ENCODE measurements at places on chromosomes 1 and 21.

DNA sequence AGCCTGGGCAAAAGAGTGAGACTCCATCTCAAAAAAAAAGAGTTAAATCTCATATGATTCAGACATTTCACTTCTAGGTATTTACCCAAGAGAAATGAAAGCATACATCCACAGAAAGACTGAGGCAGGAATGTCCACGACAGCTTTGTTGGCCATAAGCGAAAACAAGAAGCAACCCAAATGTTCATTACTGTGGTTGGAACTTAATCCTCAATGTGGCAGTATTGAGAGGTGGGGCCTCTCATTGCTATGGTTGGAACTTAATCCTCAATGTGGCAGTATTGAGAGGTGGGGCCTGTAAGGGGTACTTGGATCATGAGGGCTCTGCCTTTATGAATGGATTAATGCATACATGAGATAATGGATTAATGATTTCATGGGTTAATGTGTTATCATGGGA is 15.2 kb downstream of the C21orf58 start:
- DNase-seq, result no peak

DNA sequence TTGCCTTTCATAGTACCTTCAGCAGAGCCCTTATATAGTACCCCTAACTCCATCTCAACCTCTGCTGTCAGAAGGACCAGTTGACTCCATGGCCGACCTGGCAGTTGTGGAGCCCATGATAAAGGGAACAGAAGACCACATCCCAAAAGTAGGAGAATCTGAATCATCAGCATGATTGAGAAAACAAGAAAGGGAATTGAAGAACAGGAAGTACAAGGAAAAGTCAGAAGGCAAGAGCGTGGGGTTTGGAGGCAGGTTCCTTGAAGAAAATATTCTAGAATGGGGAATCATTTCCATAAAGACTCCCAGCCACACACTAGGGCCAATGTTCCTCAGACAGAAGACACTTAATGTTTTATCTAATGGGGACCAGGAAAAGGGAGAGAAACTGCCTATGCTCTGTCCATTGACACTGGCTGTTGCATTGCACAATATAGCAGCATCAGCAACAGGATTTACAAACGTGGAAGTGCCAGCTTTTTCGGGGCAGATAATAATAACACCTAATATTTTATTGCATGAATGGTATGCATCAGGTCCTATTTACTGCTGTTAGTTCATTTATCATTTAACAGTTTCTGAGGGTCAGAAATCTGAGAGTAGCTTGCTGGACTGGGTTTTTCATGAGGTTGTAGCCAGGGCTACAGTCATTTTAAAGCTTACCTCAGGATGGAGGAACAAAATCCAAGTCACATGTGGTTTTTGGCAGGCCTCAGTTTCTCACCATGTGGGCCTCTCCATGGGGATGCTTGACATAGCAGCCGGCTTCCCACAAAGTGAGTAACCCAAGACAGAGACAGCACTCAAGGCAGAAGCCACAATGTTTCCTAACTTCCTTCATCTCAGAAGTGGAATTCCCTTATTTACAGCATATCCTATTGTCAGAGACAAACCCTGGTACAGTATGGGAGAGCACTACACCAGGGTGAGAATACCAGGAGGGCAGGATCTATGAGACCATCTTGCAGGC is 483.4 kb downstream of the PLPP3 start:
- no peak for DNase-seq

DNA sequence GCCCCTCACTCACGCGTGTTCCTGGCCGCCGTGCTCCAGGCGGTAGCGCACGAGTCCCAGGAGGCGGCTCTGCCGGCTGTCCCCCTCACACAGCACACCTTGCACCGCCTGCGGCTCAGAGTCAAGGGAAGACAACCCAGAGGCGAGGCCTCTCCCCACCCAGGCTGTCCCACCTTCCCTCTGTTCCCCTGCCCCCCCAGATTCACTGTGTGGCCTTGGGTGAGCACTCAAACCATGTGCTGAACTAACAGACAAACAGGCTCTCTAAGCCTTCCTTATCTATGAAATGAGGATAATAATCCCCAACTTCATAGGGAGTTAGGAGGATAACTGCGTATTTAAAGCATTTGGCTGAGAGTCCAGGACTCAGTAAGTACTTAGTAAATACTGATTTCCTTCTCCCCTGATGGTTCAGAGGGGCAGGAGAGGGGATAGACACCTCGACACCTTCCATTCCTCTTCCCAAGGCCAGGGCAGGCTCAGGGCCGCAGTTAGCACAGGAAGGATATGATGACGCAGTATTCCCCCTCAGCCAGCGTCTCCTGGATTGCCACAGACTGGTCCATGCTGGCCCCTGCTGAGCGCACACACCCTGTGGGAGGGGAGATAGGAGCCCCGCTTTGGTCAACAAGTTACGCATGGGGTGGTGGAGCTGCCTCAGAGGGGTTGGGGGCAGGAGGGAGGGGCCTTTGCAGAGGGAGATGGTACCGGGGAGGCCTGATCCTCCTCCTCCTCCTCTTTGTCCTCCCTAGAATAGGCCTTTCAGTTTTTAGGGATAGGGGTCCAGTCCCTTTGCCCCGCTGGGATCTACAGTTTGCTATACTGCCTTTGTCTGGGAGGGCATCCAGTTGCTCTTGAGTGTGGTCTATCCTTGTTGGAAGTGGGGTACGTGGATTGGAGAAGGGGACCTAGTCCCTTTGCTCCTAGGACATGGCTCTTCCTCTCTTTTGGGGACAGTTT is 830 bp downstream of the INPP5B start:
- peak; percentile 92 for DNase-seq

DNA sequence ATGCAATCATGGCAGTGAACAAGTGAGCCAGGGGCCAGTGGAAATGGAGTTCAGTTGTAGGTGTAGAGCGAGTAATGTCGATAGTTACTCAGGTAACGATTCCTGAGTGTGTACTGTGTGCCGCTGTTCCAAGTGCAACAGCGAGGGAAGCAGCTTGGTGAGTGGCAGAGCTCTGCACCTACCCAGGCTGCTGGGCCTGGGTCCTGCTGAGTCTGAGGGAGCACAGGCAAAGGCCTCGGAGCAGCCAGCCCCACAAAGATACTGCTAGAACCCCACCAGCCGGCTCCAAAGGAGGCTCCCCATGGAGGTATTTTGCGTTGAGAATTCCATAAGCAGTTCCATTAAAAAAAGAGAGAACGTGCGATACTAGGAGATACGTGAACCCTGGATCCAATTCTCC is 23.2 kb downstream of the PARP1 start:
- DNase-seq, result no peak

DNA sequence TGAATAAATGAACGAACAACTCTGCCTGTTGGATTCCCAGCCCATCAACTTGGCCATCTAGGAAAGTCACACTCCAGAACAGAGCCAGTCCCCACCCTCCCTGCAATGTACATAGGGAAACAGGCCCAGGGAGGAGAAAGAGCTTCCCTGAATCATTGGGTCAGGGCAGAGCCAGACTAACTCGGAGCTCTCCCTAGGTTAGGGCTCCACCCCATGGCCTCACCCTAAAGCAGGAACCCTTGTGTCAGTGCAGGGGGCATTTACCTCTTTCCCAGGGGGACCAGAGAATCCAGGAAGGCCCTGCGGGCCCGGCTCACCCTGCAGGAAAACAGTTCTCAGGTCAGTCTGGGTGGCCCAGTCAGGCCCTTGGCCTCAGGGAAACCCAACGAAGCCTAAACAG is 11.6 kb downstream of the COL9A2 start:
- DNase-seq, result no peak

- DNase-seq, result no peak
These were observed 34.5 kb upstream of the KCNQ4 start for GRCh38 chr1:40748841-40749718.
